ENCODE measurements at places on chromosomes 5 and 9. TPM values are rescaled to one million over a fixed set of nuclear protein-coding genes. Genes with fewer than 3 reads are reported as not detected.

DNA sequence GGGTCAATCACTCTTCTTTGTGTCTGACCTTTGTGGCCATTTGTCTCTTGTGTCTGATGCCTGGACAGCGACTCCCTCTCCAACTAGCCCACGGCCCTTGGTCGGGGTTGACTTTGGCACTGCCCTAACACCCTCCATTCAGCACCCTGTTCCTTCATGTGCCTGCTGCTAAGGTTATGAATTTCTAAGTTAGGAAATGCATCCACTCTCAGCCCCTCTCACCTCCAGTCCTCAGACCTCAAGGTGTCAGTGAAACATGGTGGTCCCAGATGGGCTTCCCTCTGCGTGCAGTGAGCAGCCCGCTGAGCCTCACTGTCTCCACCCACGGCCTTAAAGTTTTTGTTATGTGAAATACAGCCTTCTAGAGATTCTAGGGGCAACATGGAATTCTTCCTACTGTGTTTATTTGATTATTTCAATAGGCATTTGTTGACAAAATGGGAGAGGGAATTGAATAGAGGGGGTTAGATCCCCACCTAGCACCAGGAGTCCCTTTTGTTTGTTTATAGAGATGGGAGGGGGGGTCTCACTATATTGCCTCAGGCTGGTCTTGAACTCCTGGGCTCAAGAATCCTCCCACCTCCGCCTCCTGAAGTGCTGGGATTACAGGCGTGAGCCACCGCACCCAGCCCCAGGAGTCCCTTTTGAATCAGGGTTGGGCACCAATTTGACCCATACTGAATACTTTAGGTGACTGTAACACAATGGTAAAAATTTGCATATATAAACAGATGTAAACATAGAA lies 1.6 kb upstream of the GLIPR2 start:
- DNase-seq, result no peak

DNA sequence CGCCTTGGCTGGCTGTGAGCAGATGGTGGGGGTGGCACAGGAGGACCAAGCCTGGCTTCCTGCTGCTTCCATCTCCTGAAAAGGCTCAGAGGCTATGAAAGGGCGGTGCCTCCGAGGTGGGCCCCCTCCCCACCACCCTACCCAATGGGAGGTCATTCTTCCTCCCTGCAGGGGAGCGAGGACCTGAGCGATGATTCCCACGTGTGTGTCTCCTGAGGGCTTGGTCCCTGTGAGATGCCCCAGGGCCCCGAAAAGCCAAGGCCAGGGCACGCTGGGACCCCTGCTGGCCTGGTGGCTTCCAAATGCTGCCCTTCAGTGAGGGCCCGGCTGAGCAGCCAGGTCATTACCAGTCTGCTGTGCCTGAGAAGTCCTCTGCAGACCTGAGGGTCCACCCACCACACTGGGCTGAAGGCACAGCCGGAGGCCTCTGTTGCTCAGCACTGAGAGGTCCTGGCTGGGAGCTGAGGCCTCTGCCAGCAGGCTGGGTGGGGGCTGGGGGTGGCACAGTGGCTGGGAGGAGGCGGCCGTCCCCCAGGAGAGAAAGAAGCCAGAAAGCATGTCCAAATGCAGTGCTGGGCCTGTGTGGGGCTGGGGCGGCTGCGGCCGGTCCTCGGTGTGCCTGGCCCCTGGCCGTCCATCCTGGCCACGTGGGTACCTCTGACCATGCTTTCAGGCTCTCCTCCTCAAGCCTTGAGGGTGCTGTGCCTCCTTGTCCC lies 14.0 kb upstream of the SLC6A19 start:
- DNase-seq, result no peak

FAM200C gene
- 4.2 TPM for total RNA-seq

SPATA31C1 gene
- not detected for total RNA-seq

GRCh38 chr9:137031904-137032640 lies at the start of gene FUT7:
FUT7 (minus strand) TSS chr9:137032088; CDS start chr9:137031991, 97 bp downstream.
- no peak for DNase-seq

DNA sequence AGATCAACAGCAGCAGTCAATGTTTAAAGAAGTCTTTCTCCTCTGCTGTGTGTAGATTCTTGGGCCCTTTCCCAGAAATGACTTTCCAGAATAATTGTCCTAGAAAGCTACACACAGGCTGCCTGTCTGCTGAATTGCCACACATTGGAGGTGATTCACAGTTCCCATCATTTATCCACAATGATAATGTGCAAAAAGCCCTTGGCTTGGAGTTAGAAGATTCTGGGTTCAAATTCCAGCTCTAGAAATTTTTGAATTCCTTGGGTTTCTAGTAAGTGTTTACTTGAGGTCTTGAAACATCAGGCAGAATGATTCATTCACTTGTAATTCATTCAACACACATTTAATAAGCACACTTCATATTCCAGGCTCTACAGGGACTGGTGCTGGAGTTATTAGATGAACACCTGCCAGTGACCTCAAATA lies 28.6 kb upstream of the EPB41L4B start:
- DNase-seq, result no peak

Data from HCT116 (cell line).